ENCODE measurements at places on chromosomes 7 and 10.

DNA sequence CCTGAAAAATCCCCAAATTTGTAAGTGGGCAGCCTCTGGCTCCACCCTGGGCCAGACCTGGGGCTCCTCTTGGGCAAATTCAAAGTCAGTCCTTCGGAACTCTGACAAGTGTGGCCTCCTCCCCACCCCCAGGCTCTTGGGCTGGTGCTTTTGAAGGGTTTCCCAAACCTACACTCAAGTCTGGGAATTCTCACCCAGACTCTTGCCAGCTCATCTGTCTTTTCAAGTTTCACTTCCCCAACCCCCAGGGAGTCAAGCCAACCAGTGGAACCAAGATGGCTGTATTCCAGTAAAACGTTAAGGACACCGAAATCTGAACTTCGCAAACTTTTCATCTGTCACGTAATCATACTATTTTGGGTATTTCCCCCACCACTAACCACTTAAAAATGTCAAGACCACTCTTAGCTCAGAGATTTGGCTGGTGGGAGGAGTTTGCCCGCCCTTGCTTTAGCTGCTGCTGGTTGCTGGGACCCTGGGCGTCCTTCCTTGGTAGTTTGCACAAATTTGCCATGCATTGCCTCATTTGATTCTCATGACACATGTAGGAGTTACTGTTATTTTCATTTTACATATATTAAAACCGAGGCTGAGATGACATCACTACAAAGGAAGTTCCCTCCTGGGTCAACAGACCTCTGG is 1.7 kb upstream of the MYO1G start:
- DNase-seq = peak; percentile 89

DNA sequence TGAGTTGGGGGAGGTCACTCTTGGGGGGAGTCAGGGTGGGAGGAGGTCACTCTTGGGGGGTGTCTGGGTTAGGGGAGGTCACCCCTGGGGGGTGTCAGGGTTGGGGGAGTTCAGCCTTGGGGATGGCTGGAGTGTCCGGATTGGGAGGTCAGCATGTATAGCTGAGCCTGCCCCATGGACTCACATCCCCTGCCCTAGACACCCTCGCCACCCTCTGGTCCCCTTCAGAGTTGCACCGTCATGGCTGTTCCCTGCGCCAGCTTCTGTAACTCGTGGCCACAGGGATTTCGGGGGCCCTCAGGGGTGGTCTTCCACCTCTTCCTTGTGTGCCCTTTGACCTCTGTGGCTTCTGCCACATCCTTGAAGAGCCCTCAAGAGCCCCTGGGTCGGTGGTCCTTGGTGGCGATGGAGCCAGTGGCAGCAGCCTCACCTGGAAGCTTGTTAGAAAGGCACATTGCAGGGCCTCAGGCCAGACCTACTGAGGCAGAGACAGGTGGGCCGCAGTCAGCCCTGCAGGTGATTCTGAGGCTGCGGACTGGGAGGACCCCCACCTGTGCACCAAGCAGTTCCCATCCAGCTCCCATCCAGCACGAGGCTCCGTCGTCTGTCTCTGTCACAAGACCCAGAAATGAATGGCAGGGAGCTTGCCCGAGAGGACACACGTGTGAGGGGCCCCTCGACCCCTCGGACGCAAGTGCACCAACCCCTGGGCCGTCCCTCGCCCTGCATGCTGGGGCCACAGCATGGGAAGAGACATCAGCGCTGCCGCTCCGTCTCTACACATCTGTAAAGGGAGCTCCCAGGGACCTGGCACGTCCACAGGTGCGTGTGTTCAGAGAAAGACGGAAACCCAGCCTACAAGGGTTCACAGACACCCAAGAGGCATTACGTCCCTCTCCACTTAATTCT is 44.7 kb upstream of the SUN1 start:
- DNase-seq = no peak

GRCh38 chr10:95431900-95432342 is 129.2 kb downstream of the SORBS1 start:
- DNase-seq = no peak

DNA sequence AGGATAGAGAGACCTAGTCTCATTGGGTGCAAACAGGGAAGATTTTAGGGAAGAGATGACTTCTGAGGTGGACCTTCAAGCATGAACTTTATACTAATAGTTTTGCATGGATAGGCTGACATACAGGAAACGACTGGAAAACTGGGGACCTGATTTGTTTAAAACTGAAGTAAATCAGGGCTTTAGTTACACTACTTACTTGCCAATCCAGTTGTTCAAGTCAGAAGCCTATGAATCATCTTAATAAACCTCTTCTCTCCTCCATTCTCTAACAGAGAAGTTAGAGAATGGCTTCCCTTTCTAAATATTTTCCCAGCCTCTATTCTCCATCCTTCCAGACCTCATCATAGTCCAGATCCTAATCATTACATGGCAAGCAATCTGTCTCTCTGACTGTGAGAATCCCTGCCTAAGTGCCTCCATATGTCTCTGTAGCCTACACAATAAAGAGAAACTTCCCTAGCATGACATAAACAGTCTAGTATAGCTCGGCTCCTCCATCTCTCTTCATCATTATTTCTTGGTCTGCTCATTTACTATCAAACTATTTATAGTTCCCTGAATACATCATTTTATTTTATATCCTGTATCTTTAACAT is 55.8 kb downstream of the PRKG1 start:
- no peak for DNase-seq

Data from activated naive CD8-positive, alpha-beta T cell treated with anti-CD3 and anti-CD28 coated beads for 36 hours (primary cell).